Bronchial epithelial cell (primary cell): ENCODE measurements at places on chromosomes 1 and 21. TPM values are rescaled to one million over a fixed set of nuclear protein-coding genes. Genes with fewer than 3 reads are reported as not detected.

Gene PLEKHA6
- 2.1 and 3.5 TPM in 2 replicates for total RNA-seq

Gene TMPRSS3
- under 0.01 TPM in 1 of 2 replicates, not detected in the other for total RNA-seq

Gene AIM2
- not detected in 2 replicates for total RNA-seq

Gene FCAMR
- not detected in 2 replicates for total RNA-seq

Gene RNASEL
- total RNA-seq: 3.2 and 7.9 TPM in 2 replicates

Gene KIAA0040
- 2.7 and 3.9 TPM in 2 replicates for total RNA-seq

Gene LEPR
- 9.5 and 15.5 TPM in 2 replicates for total RNA-seq

Gene SLC30A2
- 0.13 TPM in 1 of 2 replicates, not detected in the other for total RNA-seq

Gene LYPLAL1
- total RNA-seq: 12.1 and 25.5 TPM in 2 replicates

Gene TMEM50B
- total RNA-seq: 16.9 and 31.6 TPM in 2 replicates

Gene GOLT1A
- 1.2 and 1.8 TPM in 2 replicates for total RNA-seq

Gene RCC1
- total RNA-seq: 55.9 and 122 TPM in 2 replicates

Gene KRTAP11-1
- total RNA-seq: not detected in 2 replicates

Gene IGSF5
- total RNA-seq: not detected in 2 replicates

Gene STUM
- total RNA-seq: not detected in 2 replicates

Gene OR2T1
- not detected in 2 replicates for total RNA-seq

Gene GDAP2
- 20.8 and 26.8 TPM in 2 replicates for total RNA-seq

Gene CYP4Z1
- not detected in 2 replicates for total RNA-seq

Gene HAPLN2
- total RNA-seq: under 0.01 TPM in 1 of 2 replicates, not detected in the other

Gene IL10
- total RNA-seq: not detected in 2 replicates

Gene FAM20B
- total RNA-seq: 39.5 and 51.1 TPM in 2 replicates

Gene TEKT2
- total RNA-seq: under 0.01 and 0.26 TPM in 2 replicates

Gene ZNF593OS
- not detected in 2 replicates for total RNA-seq

Gene TAS1R1
- not detected in 2 replicates for total RNA-seq

Gene PPP1R15B
- total RNA-seq: 23.4 and 33.2 TPM in 2 replicates

Gene APCS
- total RNA-seq: not detected in 2 replicates

Gene LCE2B
- not detected in 2 replicates for total RNA-seq

Gene FAM78B
- total RNA-seq: 0.13 and 0.26 TPM in 2 replicates

Gene PCP4
- total RNA-seq: not detected in 2 replicates

Gene KRTAP19-1
- not detected in 2 replicates for total RNA-seq
